ENCODE measurements at places on chromosomes 1 and 21.

DNA sequence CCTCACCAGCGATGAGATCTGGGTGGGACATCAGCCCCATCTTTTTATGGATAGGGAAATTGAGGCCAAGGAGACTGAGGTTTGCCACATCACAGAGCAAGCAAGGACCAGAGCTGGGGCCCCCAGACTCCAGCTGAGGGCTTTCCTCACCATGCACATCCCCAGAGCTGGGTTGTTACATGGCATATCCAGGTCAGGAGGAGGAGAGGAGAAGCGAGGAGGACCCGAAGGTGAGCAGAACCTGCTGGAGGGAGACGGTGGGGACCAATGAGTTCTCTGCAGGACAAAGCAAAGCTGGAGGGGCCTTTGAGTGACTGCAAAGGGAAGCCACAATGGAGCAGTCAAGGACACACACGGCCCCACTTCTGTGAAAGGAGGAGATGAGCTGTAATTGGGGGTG, 255.5 kb upstream of the CSF3R start:
- no peak overlapping the region for H3K4me3 ChIP-seq
- no peaks in the 10 kb centered on the region for H3K4me1 ChIP-seq
- H3K36me3 ChIP-seq, result no peaks in the 10 kb centered on the region
- no peak for DNase-seq
- H3K27ac ChIP-seq, result no peak overlapping the region
- H3K27me3 ChIP-seq, result peaks cover 18% of the 10 kb centered on the region

GRCh38 chr1:241356187-241356518, 852 bp downstream of the RGS7 start:
- no peak overlapping the region for H3K4me3 ChIP-seq
- DNase-seq, result no peak
- H3K27ac ChIP-seq, result no peak overlapping the region
- peaks cover 4% of the 10 kb centered on the region for H3K27me3 ChIP-seq
- H3K4me1 ChIP-seq, result no peaks in the 10 kb centered on the region

DNA sequence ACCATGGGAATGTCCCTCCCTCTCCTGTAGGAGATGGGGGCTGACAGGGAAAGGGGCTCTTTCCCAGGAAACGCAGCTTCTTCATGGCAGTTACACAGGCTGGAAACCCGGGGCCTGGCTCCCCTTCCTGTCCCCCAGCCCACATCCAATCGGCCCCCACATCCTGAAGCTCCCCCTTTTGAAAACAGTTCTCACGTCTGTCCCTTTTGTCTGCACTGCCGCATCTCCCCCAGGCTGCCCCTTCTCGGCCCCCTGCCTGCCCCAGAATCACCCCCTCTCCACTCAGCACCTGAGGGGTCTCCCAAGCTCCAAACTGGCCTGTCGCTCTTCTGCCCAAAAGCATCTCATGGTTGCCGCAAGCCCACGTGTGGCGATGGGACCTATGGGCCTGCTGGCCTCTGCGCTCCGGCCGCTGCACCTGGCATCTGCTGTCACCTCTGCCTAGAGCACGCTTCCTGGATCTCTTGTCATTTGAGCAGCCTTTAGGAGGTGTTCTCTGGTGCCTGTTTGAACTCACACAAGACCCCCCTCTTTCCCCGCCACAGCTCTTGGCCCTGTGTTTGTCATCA, 867 bp downstream of the SLC1A7 start:
- no peaks in the 10 kb centered on the region for H3K36me3 ChIP-seq
- H3K27me3 ChIP-seq, result no peaks in the 10 kb centered on the region
- H3K4me3 ChIP-seq, result no peak overlapping the region
- H3K27ac ChIP-seq, result no peak overlapping the region

GRCh38 chr1:180225403-180225802, 4.7 kb upstream of the LHX4 start:
- no peak overlapping the region for H3K4me3 ChIP-seq
- no peaks in the 10 kb centered on the region for H3K36me3 ChIP-seq
- DNase-seq, result no peak
- H3K27me3 ChIP-seq, result peaks cover 50% of the 10 kb centered on the region

DNA sequence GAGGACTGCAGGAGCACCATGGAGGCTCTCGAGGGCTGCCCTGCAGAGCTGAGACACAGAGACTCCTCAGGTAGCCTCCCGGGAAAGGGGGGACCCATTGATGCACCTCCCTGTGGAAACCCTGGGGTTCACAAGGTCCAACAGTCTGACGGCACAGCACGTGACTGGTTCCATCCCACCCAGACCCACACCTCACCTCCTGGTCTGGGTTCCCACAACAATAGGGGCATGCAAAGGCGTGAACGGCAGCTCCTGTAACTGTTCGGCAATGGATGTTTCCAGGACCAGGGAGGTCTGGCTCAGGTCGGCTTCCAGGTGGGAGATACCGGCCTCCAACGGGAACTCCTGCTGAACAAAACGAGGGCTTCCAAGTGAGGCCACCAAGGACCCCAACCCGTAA, 86.8 kb downstream of the NPHP4 start:
- DNase-seq, result no peak
- H3K4me3 ChIP-seq, result no peak overlapping the region
- no peaks in the 10 kb centered on the region for H3K27me3 ChIP-seq
- H3K27ac ChIP-seq, result no peak overlapping the region
- no peaks in the 10 kb centered on the region for H3K4me1 ChIP-seq

DNA sequence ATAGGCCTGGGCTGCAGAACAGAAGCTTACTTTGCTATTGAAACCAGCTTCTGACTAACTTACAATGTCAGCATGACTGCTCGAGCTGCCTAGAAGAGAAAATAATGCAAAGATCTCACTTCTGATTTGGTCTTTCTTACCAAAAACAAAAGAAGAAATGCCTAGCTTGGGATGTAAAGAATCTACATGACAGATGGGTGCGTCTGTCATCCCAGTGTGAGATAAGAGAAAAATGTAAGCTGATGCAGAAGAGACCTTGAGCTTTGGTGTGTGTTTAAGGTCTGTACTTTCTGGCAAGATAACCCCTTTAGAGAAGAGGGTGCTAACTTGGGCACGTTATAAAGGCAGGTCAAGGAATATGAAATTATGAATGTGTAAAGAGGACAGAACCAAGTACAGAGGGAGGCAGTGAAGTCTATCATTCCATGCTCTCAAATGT, 3.6 kb downstream of the FAM20B start:
- no peak for DNase-seq
- H3K36me3 ChIP-seq, result no peaks in the 10 kb centered on the region
- no peak overlapping the region for H3K27ac ChIP-seq
- no peaks in the 10 kb centered on the region for H3K27me3 ChIP-seq

DNA sequence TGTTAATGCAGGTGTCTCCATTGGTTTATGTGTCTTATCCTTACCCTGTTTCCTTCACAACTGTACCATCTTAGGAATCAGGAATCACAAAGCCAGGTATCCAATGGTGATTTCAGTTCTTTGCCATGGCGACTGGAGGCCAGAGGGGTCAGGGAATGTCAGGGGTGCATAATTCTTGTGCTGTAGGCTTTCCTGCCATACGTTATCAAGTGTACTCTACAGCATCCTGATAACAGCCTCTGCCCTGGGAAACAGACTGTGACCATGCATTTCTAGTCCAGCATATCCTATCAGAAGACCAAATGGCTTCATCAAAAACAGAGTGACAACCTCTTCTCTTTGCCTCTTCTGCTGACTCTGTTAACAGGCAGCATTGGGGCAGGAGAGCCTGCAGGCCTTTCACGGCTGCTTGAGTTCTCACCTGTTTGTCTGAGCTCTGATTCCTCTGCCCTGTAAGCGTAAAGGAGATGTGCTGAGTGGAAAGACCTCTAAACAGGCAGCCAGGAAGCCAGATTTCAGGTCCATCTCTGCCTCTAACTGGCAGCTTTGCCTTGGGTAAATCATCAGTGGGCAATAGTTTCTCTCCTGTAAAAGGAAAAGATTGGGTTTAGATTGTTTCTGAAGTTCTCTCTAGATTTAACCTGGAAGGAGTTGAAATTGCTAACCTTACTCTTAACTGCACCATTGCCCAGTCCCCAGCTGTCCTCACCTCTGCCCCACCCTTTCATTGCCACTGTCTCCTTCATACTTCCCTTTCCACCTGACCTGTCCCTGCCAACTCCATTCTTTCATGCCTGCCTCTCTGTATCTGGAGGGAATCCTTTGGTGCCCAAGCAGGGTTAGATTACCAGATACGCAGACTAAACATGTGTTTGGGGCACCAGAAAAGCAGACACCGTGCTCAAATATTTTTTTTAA, 80.2 kb downstream of the LRRC8D start:
- peaks cover 3% of the 10 kb centered on the region for H3K36me3 ChIP-seq
- H3K27me3 ChIP-seq, result no peaks in the 10 kb centered on the region
- no peak overlapping the region for H3K4me3 ChIP-seq

DNA sequence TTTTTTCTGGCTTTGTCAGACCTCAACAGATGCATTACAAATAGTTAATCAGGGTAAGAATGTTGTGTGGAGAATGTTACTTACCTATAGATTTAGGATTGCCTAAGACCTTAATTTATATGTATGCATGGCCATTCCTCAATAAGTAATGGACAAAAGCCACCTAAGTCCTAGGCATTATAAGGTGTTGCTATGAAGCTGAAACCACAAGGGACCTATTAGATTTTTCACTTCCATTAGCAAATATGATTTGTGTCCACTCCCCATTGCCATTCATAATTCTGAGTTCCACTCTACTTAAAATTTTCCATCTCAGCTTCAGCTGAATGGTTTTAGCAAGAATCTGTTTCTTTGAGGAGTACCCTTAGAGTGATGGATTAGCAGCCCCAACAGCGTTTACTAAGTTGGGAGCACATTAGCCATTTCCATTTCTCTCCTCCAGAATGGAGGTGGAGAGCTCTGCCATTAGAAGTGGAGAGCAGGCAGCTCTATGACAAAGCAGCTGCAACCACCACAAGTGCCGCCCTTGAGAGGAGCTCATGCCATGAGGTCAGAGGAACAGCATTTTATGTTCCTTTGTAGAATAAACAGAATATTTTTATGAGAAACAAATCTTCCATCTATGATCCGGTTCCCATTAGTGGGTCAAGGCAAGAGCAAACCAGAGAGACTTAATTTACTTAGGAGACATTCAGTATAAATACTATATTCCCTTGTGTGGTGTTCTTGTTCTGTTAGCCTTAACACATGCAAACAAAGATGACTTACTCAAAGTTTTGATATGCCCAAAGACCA, 28.9 kb upstream of the C1orf87 start:
- H3K36me3 ChIP-seq, result no peaks in the 10 kb centered on the region
- no peak for DNase-seq
- H3K4me1 ChIP-seq, result no peaks in the 10 kb centered on the region
- no peak overlapping the region for H3K27ac ChIP-seq
- peaks cover 2% of the 10 kb centered on the region for H3K27me3 ChIP-seq

- DNase-seq, result no peak
- no peaks in the 10 kb centered on the region for H3K4me1 ChIP-seq
- H3K36me3 ChIP-seq, result no peaks in the 10 kb centered on the region
- H3K27me3 ChIP-seq, result no peaks in the 10 kb centered on the region
- H3K27ac ChIP-seq, result no peak overlapping the region
Measured at GRCh38 chr1:218430822-218431221, 85.7 kb downstream of the TGFB2 start.

DNA sequence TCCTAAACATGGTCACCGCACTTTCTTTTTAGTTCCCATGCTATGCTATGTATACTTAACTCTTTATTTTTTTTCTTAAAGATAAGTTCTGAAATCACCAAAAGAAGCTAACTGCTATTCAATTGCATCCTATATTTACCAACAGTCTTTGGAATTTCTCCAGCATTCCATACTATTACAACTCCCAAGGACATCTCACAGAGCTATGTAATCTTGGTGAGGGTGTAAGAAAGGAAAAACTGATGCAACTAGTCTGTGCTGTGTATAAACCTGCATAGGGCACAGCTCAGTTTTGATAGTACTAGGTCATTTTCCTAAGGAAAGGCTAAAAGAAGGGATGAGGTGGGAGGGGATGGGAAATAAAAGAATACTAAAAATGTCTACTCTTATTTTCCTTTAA, 78.0 kb downstream of the PTPN14 start:
- no peaks in the 10 kb centered on the region for H3K36me3 ChIP-seq
- DNase-seq, result no peak
- H3K27ac ChIP-seq, result no peak overlapping the region

DNA sequence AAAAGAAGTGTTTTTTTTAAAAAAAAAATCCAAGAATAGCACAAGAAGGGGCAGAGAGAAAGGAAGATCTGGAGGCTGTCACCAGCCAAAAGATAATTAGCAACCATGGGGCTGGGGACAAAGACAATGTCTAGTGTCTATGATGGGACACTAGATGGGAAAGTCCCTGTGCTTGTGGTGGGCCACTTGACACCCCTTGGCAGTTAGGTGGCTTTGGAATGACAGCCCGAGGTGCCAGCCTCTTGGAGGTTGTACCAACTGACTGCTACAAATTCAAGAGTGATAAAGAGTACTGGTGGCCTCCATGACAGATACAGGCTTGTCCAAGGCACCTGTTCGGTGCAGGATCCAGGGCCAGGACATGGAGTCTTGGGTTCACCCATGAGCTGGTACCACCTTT, 21.6 kb downstream of the ATP2B4 start:
- DNase-seq, result no peak
- no peaks in the 10 kb centered on the region for H3K27me3 ChIP-seq
- no peak overlapping the region for H3K27ac ChIP-seq
- H3K36me3 ChIP-seq, result peaks cover 14% of the 10 kb centered on the region

DNA sequence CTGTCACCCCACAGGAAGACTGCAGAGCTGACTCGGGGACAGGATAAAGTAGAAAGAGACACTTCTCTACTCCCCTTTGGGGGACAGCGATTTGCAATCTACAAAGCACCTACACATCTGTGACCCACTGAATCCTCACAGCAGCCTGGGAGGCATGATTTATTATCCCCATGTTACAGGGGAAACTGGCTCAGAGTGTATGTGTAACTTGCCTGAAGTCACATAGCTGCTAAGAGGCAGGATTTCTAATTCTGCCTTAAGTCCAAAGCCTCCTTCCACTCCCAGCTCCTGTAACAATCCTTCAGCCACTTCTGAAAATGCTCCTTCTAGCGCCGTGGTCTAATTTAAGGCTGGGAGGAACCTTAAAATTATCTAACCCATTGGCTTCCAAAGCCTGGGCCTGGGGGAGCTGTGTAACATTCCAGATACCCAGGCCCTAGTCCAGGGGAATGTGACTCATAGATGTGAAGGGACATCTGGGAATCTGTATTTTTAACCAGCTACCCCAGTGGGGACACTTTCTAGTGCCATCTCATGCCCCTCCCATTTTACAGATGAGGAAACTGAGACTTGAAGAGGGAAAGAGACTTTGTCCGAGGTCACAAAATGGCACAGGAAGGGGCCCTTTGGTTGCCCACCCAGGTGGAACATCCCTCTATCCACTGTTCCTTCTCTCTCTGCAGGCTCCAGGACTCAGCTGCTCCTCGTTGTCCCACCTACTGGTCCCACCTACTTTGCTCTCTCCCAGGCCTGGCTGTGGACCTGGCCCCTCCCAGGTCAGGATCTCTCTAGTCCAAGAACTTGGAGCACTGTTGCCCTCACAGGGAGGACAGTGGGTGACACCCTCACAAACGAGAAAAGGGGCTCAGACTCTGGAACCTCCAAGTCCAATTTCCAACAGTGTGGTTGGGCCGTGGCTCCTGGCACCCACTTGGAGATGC, 48.9 kb downstream of the AHDC1 start:
- H3K27ac ChIP-seq, result no peak overlapping the region
- peaks cover 22% of the 10 kb centered on the region for H3K36me3 ChIP-seq
- peaks cover 28% of the 10 kb centered on the region for H3K4me1 ChIP-seq
- no peaks in the 10 kb centered on the region for H3K27me3 ChIP-seq
